GM12878 (cell line): ENCODE measurements at places on chromosomes 7 and 10. TPM values are rescaled to one million over a fixed set of nuclear protein-coding genes. Genes with fewer than 3 reads are reported as not detected.

GRCh38 chr10:111204838-111205237, 128.0 kb downstream of the ADRA2A start:
- H3K4me3 ChIP-seq = no peak overlapping the region
- no peak for DNase-seq
- H3K27me3 ChIP-seq = no peaks in the 10 kb centered on the region
- H3K36me3 ChIP-seq = no peaks in the 10 kb centered on the region
- no peaks in the 10 kb centered on the region for H3K4me1 ChIP-seq

DNA sequence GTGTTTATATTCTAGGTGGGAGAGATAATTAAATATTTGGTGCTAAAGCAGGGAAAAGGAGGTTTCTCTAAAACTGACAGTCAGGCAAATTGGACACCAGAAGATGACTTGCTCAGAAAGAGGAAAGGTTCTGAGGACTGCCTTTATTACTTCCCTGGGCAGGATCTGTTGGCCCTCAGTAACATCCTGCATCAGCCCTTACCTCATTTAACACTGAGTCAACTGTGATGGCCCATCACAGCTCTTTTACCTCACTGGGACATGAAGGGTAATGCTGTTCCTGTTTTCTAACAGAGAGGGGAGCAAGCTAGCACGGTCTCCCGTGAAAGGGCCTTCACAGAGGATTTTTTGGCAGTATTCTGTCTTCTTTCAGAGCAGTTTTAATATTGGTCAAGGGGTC, 12.0 kb downstream of the PPP1R17 start:
- no peaks in the 10 kb centered on the region for H3K36me3 ChIP-seq
- no peak for DNase-seq
- no peak overlapping the region for H3K4me3 ChIP-seq
- H3K4me1 ChIP-seq = no peaks in the 10 kb centered on the region
- H3K27me3 ChIP-seq = no peaks in the 10 kb centered on the region; the same call in 1 of the 2 replicates

DNA sequence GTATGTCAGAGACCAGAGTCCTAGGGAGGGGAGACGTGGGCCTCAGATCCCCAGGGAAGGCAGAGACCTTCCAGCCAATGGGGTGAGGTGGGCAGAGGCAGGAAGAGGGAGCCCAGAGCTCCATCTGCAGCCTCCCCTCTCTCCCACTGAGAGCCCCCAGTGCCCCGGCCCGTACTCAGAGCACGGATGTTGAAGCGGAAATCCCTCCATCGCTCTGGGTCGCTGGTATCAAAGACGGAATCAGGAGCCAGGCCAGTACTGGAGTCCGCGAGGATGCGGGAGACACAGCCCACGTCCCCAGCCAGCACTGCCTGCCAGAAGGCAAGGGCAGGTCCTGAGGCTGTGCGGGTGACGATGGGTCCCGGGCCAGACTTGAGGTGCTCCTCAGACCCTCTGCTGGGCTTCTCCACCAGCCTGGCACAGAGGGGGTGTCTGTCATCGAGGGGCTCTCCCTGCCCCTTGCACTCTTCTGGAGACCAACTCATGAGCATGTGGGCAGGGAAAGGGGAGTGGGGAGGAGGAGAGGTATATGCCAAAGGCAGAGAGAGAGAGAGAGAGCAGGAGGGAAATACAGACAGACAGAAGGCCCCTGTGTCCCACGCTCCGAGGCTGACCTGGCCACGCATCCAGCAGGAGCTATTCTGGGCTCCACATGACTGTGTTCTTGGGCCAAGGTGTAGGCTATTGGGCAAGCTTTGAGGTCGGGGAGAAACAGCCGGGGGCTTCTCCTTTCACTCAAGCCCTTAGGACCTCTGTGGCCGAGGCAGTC, at the start of gene ASB10:
TSS of gene ASB10 (minus strand) at position 611 of the 769 bp plus-strand sequence. CDS start at position 491, 120 bp downstream.
- no peaks in the 10 kb centered on the region for H3K27me3 ChIP-seq
- H3K4me1 ChIP-seq = peaks cover 7% of the 10 kb centered on the region

DNA sequence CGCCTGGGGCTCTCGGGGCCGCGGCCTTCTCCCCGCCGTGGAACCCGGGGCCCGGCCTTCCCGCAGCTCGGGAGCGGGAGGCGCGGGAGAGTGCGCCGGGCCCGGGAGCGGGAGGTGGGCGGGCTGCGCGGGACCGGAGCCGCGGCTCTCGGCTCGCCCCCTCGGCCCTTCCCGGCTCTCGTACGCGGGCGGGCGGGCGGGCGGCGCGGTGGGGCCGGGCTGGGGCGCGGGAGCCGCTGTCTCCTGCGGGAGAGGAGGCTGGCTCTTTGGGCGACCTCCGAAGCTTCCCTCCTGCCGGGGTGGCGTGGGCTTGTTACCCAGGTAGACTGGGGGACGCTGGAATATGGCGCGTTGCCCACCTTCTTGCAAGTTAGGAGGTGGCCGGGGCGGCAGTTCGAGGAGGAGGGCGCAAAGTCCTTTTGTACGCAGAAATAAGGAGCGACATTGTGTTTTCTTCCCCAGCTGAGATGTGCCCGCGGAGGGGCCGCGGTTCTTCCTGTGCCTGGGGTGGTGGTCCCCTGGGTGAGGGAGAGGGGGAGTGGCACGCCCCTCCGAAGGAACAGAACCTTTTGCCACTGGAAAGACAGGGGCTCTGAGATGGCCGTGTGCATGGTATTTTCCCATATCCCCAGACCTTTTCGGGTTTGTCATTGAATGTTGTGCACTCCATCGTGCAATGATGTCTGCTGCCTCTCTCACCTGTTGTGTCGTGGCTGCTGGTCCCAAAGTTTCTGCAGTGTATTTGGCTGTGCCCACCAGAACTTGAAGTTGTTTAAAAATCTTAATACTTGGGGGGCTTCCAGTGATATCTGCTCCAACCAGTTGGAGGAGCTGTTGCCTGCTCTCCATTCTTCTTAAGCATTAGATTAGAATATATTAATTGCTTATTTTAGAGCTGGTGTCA, 844 bp downstream of the NRF1 start:
- H3K36me3 ChIP-seq = no peaks in the 10 kb centered on the region
- H3K27me3 ChIP-seq = no peaks in the 10 kb centered on the region
- H3K27ac ChIP-seq = peak overlapping the region; percentile 91
- H3K4me3 ChIP-seq = peak overlapping the region; percentile 96
- peaks cover 18% of the 10 kb centered on the region; the same call in 1 of the 2 replicates for H3K4me1 ChIP-seq

The MRC1 gene
- total RNA-seq = 0.19 and 0.21 TPM in 2 replicates

The SLC26A5 gene
- total RNA-seq = not detected in 2 replicates
